Germinal center (tissue), 1 donor: ENCODE measurements at places on chromosomes 13 and 19.

DNA sequence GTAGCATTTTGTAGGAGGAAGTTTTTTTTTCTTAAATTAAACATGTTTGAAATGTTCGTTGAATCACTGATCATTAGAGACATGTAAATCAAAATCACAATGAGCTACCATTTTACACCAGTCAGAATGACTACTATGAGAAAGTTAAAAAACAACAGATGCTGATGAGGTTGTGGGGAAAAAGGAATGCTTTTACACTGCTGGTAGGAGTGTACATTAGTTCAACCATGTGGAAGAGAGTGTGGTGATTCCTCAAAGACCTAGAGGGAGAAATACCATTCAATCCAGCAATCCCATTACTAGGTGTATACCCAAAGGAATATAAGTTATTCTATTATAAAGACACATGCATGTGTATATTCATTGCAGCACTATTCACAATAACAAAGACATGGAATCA lies 122.0 kb upstream of the ARGLU1 start:
- no peak for DNase-seq

DNA sequence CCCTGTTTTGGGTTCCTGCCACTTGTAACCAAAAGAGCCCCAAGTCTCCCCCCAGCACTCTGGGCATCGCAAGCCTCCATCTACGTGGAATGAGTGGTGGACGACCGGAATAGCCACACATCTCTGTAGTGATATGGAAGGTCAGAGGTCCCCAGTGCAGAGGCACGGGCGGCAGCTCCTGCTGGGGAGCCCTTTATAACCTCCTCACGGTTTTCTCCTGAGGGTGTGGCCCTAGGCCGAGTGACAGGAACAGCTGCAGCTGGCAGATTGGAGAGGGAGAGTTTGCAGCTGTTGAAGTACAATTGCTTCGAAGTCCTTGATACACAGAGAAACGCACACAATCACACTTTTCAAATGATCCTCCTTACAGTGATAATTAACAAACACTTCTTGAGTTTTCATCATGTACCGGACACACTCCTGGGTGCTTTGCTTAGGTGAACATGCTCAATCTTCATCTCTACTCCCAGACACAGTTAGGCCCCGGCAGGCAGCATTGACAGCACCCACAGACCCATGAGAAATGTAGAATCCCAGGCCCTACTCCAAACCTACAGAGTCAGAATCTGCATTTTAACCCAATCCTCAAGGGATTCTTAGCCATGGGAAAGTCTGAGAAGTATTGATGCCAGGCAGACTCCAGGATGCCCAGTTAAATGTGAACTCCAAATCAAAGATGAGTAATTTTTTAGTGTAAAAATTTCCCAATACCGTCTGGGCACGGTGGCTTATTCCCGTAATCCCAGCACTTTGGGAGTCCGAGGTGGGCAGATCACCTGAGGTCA lies 4.9 kb upstream of the ZNF787 start:
- DNase-seq: no peak

DNA sequence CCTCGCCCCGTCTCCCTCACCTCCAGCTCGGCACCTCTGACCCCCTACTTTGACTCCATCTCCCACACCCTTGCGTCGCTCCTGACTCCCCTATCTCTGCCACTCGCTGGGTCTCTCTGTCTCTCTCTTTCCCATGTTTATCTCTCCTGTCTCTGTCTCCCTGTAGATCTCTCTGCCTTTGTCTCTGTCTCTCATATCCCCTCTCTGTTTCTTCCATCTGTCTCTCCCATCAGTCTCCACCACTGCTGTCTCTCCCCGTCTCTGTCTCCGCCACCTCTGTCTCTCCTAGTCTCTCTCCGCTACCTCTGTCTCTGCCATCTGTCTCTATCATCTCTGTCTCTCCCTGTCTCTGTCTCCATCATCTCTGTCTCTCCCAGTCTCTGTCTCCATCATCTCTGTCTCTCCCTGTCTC lies 12.4 kb upstream of the BBC3 start:
- DNase-seq: no peak

GRCh38 chr13:42985312-42986175 lies 6.5 kb downstream of the EPSTI1 start:
- DNase-seq: no peak

DNA sequence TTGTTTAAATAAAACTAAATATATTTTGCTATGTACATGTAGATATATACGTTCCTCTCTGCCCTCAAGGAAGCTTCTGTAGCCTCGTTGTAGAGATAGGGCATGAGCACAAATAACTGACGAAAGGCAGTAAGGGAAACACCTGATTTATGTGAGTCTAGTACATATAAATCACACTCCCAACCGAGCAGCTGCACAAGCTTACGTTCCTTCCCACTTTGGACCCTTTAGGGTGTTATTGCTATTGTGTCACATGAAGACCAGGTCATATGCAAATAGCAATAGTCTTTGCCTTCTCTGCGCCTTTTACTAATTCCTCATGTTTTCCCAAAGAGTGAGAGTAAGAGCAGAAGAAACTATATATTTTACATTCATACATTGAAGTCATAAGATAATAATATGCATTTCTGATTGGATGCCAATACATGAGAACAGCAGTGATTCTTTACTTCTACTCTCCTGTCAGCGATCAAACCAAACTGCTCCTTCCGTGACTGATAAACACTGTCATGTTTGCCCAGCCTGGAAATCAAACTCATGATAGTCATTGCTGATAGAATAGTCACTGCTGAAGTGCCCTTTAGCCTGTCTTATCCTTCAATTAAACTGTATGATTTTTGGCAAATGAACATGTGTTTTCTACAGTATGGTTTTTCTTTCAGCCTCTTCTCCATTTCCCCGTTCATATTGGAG lies 127.2 kb upstream of the MAB21L1 start:
- no peak for DNase-seq
